T-helper 2 cell (primary cell): ENCODE measurements at places on chromosomes 2 and 18.

GRCh38 chr2:174764280-174765255 lies at the start of gene CHRNA1:
Gene CHRNA1, minus strand, starts transcription at chr2:174764472. Its CDS starts 78 bp downstream, at chr2:174764394.
- no peak for DNase-seq

DNA sequence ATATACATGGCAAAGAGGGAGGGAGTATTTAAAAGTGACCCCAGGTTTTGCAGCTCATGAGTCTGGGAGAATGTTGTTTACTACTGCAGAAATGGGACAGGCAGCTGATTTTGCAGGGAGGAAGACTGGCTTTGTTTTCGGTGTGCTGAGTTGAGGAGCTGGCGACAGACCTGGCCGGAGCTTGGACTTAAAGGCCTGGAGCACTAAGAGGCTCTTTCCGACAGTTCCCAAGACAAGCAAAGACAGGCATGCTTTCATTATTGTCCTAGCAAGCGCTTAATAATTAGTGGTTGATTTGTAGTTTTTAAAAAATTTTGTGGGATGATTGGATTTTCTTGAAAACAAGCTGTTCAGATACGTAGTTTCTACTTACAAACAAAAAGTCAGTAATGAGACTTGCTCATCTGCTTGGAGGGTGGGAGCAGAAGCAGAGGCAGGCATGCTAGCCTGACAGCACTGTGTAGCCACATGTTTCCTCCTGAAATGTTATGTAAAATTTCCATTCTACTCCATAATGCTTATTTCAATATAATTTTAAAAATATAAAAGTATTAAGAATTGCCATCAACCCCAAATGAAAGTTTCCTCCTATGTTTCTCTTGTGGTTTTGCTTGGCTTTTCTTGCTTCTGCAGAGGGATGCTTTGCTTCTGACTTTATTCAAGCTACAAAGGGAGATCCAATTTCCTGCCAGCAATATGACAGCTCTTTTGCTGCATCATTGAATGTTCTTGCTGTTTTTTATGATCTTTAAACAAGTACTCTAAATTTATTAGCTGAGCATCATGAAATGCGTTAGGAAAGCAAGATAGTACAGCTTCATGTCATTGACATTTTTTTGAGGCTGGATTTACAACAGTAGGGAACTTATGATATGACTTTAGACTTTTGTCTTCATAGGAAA lies 75.8 kb downstream of the PHLPP1 start:
- DNase-seq = no peak

DNA sequence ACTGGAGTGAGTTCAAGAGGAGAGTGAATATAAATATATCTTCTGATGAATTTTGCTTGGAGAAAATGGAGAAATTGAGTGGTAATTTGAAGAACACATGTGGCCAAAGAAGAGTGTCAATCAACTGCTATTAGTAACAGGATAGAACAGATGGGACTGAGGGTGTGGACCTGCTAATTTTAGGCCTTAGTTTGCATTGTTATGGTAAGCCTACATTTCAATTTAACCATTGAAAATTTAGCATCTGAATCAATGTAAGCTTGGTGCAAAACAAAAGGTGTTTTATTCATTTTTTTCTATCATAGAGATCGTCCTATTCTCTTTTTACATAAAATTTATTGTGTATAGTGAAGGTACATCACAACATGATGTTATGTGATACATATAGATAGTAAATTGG lies 42.1 kb upstream of the CDH19 start:
- DNase-seq = no peak

DNA sequence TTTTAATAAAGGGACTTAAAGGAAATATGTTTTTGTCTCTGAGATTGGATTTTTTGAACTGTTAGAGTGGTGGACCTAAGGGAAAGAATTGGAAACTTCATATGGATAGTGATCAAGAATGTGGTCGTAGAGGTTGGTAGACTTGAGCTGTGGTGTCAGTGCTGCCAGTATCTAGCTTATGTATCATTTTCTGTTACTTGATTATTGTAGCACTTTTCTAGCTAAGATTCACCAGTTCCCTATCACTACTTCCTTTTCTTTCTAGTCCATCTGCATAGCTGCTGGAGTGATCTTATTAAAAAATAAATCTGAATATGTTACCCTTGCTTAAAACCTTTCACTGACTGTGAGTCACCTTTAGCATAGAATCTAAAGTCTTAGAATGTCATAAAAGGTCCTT lies 6.0 kb downstream of the ACVR2A start:
- no peak for DNase-seq

- no peak for DNase-seq
These were observed 98.0 kb downstream of the ADCYAP1 start for GRCh38 chr18:1002653-1003178.

- DNase-seq = no peak
These were observed 47.1 kb upstream of the CCDC150 start for GRCh38 chr2:196592331-196592910.

DNA sequence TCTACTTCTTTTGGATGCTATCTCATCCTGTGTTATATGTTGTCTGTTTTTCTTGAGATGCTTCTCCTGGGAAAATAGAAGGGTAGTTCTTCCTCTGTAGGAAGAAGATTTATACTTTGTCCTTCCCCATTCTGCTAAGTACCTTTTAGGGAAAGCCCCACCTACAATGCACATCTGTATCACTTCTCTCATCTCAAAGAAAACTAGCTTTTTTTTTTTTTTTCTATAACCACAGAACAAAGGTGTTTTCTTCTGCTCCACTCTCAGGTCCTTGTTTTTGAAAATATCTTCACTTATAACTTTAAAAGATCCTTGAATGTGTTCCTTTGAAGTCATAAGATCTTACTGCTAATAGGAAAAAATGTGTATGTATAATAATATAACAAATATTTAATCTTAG lies 30.8 kb downstream of the CCDC150 start:
- no peak for DNase-seq

DNA sequence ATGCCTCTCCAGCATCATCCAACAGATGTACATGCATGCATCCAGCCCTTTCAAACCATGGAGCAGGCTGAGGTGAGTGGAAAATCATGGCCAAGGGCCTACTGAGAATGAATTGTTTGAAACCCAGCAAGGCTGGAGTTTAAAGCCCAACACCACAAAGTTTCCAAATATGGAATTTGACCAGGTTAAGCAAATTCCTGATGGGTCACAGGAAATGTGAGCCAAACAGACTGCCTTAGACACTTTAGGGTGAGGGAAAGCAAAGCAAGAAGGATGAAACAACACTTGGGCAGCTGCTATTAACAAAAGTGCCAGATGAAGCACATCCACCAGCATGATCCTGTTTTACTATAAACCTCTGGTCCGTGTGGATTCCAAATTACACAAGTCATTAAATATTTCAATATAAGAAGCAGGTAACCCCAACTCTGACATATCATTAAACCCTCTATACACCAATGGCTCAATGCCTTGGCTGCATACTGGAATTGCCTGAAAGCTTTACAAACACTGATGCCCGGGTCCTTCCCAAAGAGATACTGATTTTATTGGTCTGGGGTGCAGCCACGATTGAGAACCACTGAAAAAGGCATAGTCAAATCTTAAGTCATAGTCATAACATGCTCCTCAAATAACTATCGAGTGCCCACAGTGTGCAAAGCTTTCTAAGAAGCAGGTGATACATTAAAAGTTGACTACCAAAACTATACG lies 9.1 kb downstream of the KLF7 start:
- no peak for DNase-seq

GRCh38 chr18:76721207-76721996 lies 101.0 kb upstream of the ZNF236 start:
- no peak for DNase-seq

- DNase-seq = no peak
These were observed 183.6 kb downstream of the MC4R start for GRCh38 chr18:60188958-60189357.

DNA sequence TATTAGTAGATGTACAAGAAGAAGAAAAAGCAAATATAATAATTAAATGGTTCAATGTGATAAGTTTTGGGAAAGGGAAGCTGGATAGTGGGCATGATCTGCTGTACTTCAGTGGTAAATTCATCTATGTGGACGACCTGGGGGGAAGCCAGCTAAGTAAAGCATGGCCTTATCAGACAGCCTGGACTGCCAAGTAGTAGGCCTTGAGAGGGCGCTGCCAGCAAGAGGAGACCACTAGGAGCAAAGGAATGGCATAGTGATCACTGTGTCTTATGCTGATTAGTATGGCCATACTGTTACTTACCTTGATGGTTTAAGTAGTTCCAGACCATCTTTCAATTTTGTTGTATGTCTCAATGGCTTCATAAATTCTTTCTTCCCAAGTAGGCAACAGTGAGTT lies 287.6 kb downstream of the SETBP1 start:
- DNase-seq = no peak

DNA sequence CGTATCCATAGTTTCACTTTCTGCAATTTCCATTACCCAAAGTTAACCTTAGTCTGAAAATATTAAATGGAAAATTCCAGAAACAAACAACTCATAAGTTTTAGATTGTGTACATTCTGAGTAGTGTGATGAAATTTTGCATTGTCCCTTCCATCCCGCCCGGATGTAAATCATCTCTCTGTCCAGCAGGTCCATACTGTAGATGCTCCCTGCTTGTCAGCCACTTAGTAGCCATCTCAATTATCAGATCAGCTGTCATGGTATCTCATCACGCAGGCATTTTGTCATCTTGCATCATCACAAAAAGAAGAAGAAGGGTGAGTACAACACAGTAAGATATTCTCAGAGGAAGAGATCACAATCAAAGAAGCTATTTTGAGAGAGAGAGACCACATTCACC lies 185.0 kb upstream of the STK17B start:
- DNase-seq = no peak

DNA sequence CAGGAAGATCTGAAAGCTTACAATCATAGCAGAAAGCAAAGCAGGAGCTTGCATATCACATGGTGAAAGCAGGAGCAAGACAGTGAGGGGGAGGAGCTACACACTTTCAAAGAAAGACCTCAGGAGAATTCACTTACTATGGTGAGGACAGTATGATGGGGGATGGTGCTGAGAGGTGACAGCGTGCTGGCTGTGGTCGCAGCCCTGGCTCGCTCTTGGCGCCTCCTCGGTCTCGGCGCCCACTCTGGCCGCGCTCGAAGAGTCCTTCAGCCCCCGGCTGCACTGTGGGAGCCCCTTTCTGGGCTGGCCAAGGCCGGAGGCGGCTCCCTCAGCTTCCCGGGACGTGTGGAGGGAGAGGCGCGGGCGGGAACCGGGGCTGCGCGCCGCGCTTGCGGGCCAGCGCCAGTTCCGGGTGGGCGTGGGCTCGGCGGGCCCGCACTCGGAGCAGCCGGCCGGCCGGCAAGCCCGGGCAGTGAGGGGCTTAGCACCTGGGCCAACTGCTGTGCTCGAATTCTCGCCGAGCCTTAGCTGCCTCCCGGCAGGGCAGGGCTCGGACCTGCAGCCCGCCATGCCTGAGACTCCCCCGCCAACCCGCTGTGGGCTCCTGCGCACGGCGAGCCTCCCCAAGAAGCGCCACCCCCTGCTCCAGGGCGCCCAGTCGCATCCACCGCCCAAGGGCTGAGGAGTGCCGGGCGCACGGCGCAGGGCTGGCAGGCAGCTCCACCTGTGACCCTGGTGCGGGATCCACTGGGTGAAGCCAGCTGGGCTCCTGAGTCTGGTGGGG lies 131.9 kb upstream of the SPATS2L start:
- no peak for DNase-seq

DNA sequence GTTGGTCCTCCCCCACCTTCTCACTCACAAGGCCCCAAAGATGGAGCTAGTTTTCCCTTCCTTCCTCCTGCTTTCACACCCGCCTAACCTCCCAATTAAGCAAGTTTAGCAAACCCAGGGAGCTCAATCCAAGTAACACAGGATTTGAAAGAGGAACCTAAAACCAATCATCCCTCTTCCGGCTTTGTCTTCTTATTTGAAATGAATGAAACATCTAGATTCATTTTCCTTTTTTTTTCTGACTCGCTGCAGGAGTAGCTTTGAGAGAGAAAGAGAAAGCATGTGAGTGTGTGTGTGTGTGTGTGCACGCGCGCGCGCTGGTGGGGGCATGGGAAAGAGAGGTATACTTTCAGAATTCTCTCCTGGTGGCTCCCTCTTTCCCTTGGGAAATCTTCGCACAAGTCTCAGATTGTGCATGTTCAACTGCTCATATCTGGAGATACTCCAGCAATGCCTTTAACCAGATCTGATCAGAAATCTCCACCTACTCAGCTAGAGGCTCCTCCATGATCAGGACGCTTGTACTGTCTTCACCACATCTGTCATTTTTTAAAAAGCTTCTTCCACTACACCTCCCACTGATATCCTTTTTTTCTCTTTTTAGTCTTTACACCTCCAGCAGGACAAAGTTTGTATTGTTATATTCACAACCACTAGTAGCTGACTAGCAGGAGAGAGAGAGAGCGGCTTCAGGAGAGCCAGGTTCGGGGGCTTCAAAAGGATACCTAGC lies 1.7 kb downstream of the SLC8A1 start:
- no peak for DNase-seq

GRCh38 chr2:199136242-199136641 lies 321.5 kb downstream of the SATB2 start:
- DNase-seq = no peak

- DNase-seq = no peak
These were observed 8.6 kb upstream of the TLK1 start for GRCh38 chr2:171169333-171169732.

DNA sequence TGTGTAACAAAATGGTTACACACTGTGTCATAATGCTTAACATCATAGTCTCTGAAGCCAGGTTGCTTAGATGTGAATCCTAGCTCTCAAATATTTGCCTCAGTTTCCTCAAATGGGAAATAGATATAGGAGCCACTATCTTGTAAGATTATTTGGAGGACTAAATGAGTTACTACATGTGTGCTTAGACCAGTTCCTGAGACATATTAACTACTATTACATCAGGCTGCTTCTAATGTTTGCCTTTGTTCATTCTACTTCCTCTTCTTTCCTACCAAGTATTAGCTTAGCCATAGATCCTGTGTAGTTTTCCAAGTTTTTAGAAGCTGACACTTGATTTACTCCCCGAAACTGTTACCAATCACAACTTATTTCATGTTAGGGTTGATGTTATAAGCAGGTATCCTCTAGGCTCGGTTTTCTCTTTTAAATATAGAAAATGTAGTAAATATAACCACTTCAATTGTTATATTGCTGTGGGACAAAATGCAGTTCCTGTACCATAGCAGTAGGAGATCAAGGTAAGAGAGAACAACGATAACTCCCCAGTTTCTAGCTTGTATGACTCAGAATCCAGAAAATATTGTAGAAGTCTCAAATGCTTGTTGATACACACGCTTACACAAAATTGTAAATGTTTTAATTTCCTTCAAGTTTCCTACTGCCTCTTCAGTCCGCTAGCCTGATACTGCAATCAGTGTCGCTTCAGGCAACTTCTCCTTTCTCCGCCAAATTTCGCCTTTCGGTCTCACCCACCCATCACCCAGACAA lies 751 bp upstream of the DNAJC10 start:
- no peak for DNase-seq

- DNase-seq = no peak
These were observed 28.1 kb downstream of the TFCP2L1 start for GRCh38 chr2:121256720-121257479.

GRCh38 chr2:95352310-95353054 lies 50.0 kb upstream of the FAHD2A start:
- DNase-seq = no peak
